ENCODE measurements at places on chromosomes 3 and 15.

DNA sequence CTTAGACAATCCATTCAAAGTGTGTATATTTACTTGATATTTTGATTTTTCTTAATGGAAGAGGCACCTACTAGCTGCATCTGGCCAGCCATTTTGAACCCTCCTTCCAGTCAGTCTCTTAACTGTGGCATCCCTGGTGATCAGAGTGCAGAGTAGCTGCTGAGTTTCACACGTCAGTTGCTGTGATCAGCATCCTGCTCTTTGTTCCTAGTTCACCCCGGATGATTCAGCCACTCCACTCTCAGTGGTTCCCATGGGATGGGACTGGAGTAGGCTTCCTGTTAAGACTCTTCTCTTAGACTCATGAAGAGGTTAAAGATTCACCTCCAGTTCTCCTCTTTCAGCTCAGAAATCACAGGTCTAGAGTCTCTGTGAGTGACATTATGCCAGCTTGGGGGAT is 75.8 kb downstream of the STXBP5L start:
- no peak for DNase-seq

DNA sequence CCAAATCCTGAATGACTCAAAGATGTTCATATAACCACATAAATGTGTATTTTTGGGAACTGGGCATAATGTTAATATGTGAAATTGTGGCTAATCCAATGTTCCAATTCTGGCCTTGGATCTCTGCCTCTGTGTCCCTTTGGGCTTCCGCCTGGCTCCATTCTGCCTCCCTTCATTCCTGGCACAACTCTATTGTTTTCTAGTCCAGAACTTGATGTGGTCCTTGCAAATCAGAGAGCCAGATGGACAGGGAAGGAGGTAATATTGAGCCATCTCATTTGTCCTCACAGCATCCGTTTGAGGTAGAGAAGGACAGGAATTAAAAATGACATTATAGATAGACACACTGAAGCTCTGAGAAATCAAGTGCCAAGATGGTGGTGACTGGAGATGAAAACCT is 355.7 kb upstream of the TBL1XR1 start:
- no peak for DNase-seq

DNA sequence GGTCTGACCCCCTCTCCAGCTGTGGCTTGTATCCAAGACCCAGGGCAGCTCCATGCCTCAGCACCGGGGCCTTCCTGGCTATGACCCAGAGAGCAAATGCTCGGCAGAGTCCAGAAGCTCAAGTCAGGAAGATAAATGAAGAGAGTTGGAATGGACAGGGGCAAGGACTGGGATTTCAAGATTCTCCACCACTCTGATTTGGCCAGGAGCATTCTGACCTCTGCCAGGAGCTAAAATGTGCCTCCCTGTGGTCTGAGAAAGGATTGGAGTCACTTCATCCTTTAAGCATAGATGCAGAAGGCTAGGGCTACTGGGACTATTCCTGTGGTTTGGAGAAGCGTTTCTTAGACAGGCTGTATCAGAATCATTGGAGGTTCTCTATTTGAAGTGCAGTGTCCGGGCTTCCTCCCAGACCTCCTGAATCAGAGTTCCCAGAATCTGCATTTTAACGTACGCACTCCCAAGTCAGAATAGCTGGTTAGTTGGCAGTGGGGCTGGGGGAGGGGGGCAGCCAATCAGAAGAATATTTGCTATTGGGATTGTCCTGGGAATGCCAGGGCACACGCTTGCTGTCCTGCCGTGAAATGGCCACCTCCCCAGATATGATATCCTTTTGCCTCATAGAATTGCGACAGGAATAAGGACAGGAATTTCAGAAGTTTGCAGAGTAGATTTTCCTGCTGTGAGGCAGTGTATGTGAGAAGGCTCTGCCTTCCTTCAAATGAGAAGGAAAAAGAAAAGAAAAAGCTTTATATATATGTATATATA is 57.4 kb downstream of the HRH1 start:
- no peak for DNase-seq

- DNase-seq = no peak
Observed at GRCh38 chr15:29787767-29788166, 34.5 kb downstream of the TJP1 start.

DNA sequence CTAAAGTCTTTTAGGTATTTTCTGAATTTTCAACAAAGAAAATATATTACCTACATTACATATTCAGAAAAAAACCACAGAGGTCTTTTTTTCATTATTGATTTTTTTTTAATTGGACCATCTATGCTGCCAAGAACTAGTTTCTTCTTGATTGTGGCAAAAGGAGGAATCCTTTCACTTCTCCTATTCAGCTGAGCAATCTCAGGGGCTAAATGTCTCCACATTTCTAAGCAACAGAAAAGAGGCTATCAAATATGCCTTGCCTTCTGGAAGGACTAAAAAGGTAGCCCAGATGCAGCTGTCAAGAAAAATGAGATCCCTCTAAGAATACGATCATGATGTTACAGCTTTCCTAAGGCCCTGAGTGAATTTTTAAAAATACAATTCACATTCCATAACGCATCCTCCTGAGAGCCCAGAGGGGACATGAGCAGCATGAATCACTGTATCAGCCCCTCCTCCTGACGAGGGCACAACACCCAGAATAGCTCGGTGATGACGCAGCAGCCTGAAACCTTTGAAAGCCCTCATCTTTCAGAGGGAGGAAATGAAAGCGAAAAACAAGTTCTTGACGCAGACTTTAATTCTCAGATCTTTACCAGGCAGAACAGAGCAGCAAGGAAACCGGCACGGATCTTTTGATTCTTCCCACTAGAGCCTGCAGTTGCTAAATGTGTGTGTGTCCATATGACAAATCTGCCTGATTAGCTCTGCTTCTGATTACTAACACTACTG is 24.6 kb downstream of the RUBCN start:
- peak; percentile 58 for DNase-seq

DNA sequence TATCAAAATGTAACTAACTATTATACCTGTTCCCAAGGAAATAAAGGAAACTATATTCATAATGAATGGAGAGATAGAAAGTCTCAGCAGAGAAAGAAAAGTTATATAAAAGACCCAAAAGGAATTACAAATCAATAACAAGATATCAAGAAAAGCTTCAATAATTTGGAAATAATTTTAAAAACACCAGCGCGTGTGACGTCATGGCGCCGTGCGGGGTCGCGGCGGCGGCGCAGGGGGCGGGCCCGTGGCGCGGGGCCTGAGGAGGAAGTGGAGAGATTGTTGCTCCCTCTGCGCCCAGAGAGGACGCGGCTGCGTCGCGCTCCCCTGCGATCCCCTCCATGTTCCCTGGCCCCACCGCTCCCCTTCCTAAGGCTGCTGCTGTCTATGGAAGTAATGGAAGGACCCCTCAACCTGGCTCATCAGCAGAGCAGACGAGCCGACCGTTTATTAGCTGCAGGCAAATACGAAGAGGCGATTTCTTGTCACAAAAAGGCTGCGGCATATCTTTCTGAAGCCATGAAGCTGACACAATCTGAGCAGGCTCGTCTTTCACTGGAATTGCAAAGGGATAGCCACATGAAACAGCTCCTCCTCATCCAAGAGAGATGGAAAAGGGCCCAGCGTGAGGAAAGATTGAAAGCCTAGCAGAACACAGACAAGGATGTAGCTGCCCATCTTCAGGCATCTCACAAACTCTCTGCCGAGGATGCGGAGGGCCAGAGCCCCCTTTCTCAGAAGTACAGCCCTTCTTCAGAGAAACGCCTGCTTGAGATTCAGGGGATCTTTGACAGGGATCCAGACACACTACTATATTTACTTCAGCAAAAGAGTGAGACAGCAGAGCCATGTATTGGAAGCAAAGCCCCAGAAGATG is 4.1 kb downstream of the XCR1 start:
- no peak for DNase-seq

GRCh38 chr15:68578980-68579935 is at the start of gene CORO2B:
Gene CORO2B, plus strand, starts transcription at chr15:68578993. Its CDS starts 270 bp downstream, at chr15:68579263.
- no peak for DNase-seq

GRCh38 chr3:142418926-142419592 is 28.8 kb downstream of the XRN1 start:
- DNase-seq = no peak

GRCh38 chr15:96351761-96352603 is 21.5 kb downstream of the NR2F2 start:
- DNase-seq = no peak

DNA sequence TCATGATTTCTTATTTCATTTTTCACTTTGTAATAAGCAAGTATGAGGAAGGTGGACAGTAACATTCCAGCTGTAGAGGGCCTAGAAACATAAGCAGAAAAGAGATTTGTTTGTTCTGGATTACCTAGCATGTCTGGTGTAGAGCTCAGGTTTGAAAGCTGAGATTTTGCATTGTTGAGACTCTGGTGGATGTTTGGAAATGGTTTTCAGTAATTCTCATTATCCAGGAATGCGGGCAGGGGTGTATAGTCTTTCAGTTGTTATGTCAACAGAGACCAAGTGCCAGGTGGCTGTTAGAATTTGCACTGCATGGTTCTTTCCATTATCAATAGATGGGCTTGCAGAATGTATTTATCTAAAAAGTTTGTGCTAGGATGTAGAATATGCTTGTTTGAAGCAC is 10.9 kb downstream of the GPD1L start:
- DNase-seq = no peak

GRCh38 chr3:172710664-172711453 is at the start of gene NCEH1:
Gene NCEH1, minus strand, starts transcription at chr3:172711067. Its CDS starts 83 bp downstream, at chr3:172710984.
- DNase-seq = no peak

DNA sequence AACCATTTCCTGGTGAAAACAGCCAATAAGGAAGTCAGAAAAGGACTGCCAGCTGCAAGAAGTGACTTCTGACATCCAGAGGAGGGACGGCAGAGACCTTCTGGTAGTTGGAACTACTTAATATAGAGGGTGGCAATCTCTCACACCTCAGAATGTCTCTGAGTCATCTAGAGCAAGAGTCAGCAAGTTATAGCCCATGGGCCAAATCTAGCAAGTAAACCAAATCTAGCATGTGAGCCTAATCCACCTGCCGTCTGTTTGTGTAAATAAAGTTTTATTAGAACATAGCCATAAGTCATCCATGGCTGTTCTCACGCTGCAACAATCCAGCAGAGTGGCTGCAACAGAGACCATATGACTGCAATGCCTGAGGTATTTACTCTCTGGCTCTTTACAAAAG is 160.5 kb upstream of the NR2E3 start:
- no peak for DNase-seq

- no peak for DNase-seq
Observed at GRCh38 chr3:141276398-141276797, 44.8 kb downstream of the PXYLP1 start.

DNA sequence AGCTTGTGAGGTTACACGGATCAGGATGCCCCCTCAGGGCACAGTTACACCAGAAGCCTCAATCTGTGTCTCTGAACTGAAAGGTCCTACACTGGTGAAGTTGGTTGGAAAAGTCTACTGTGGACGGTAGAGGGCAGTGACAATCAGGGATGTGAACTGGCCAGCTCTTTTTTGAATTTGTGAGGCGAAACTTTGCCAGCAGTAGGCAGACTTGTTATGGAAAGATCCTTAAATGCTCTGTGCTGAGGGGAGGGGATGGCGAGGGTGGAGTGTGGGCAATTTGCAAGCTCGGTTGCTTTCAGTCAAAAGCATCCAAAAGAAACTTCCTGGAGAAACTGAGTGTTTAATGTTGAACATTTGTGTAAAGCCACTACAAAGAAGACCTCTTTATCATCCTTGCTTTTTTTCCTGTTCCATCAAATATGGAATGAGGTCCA is 127.4 kb upstream of the ABHD17C start:
- DNase-seq = no peak

- DNase-seq = no peak
Observed at GRCh38 chr3:190498293-190498692, 15.6 kb upstream of the IL1RAP start.

DNA sequence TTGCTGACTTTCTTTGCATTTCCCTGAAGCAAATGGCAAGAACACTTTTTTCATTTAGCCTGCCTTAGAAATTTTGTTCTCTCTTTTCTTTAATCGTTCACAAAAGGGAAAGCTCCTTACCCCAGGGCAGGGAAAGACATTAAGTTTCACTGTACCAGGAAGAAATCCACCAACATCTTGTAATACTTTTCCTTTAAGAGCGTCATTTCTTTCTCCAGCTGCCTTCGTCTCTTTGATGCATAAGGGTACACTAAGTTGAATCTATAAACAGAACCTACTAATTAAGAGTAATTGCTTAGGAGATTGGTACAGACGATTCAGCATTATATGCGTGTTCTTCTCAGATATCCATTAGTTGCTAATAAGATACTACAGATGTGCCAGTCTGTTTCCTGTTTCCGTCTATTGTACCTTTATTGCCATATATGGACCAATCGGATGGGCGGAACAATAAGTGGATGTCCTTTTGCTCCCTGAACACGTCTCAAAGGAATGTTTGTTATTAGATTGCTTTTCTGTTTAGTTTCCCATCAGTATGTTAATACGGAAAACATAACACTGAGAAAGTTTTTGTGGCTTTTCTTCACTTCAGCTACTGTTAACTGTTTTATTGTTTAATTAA is 276.7 kb upstream of the RARB start:
- no peak for DNase-seq

- no peak for DNase-seq
Observed at GRCh38 chr3:58492494-58492905, 604 bp downstream of the KCTD6 start.

DNA sequence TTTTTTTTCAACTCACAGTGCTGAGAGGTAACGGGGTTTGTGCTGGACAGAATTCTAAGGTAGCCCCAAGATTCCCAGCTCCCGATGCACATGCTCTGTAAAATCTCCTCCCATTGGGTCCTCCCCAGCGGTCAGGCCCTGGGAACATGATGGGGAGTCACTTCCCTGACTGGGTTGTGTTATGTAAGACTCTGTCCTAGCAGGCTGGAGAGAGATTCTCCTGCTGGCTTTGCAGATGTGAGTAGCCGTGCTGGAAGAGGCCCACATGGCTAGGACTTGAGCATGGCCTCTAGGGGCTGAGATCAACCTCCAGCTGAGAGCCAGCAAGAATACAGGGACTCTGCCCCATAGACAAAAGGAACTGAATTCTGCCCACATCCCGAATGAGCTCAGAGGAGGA is 83.7 kb upstream of the OXTR start:
- DNase-seq = no peak

DNA sequence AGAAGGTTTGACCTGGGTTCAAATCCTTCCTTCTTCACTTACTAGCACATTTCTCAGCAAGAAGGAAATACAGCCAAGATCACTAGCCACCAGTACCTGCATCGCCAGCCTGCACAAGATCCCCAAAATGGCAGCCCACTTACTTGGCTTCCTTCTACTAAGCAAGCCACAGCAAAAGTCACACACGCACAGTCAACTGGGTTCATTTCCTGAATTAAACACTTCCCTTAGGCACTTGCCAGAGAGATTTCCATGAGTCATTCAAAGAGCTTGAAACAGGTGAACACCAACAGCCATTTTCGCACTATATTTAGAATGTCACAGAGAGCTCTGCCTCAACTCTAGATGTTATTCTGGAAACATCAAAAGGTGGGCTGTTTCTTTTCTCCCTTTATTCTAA is 42.6 kb downstream of the MGLL start:
- no peak for DNase-seq

DNA sequence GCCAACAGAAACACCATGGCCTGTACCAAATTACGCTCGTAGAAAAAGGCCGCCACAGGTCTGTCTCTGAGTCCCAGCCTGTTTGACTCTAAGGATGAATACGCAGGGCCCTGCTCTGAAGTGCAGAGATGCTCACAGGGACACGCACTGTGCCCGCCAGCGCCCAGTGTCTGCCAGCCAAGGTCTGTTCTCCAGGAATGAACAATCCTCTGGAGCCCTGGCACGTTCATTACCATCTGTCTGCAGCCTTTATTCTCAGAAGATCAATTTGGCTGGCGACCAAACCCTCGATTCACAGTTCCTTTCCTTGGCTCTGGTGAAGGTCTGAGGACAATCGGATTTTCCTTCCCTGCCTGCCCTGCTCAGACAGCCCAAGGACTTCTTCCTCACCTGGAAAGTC is 66.3 kb downstream of the NIPA2 start:
- DNase-seq = no peak

- no peak for DNase-seq
Observed at GRCh38 chr3:12902181-12902999, 61.0 kb upstream of the RPL32 start.
